ENCODE measurements at places on chromosomes 12 and 14.
A peak's percentile ranks its signal among the peaks of the same experiment; 100 is the strongest.

DNA sequence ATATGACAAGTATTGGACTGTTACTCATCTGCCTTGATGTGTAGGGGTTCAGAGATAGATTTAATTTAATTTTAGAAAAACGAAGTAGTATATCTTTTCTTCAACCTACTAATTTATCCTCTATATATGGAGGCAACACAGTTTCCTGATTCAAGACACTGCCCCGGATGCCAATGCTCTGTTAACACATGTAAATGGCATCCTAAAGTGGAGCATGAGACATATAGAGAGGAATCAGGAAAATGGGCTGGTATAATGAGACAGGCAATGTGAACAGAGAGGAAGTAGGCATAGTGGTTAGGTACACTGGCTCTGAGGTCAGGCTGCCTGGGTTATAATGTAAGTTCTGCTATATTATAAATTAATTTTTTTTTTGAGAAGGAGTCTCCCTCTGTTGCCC lies 85.6 kb downstream of the OTOGL start:
- no peak for DNase-seq

DNA sequence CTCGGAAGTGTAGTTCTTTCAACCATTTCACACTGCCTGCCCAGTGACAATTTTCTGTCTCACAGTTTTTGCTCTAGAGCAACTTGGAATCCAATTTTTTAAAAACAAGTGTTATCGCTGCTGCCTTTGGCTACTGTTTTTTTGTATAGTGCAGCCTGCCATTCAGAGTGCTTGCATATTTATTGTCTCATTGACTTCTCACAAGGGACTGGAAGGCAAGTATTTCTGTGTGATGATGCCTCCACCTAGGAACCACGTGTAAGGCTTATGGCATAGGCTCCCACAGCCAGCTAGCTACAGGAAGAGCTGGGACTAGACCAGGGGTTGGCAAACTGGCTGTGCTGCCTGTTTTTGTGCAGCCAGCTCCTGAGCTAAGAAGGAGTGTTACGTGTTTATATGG lies 903 bp downstream of the PARPBP start:
- DNase-seq: no peak

- DNase-seq: no peak
Measured at GRCh38 chr14:59240356-59240755, 51.9 kb downstream of the DAAM1 start.

DNA sequence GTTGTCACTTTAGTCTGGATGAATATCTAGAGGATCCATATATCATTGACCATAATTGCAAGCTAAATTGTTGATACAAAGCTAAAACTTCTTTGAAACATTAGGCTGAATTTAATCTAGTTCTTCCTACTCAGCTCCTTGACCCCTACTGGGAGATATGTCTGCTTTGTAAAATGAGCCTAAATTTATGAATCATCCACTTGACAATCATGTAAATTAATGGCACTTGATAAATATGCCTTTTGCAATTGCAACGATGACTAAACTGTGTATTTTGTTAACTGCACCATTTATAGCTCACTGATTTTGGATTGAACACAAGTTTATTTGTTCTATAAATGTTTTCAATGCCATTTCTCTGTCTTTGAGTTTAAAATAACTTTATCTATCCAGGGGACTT lies 1616.5 kb upstream of the FLRT2 start:
- no peak for DNase-seq

- no peak for DNase-seq
Measured at GRCh38 chr12:65667932-65668331, 156.4 kb upstream of the HMGA2 start.

GRCh38 chr12:66662729-66663128 lies 16.1 kb downstream of the GRIP1 start:
- no peak for DNase-seq

DNA sequence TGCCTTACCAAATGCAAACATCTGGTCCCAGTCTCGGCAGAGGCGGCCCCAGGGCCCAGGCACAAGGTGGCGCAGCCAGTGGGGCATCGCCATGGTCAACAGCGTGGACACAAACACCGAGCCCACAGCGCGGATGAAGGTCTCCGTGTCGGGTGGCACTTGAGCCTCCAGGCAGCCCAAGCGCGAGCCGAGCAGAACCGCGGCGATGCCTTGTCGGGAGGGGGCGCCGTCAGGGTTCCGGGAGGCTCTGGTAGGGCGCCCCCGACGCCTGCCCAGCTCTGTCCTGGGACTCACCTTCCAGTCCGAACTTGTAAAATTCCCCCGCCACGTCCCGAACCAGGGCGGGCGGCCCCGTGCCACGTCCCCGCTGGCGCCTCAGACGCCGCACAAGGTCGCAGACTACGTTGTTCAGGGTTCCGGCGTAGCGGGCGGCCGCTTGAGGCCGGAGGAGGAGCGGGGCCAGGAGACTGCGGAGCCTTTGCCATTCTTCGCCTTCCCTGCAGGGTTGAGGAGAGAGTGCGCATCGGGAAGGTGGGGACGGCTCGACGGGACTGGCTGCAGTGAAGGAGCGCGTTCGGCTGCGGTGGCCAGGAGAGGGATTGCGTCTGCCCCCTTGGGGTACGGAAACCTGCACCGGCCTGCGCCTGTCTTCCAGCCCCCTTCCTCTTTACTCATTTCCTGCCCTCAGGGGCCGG lies 1.7 kb downstream of the CYP27B1 start:
- DNase-seq: no peak

DNA sequence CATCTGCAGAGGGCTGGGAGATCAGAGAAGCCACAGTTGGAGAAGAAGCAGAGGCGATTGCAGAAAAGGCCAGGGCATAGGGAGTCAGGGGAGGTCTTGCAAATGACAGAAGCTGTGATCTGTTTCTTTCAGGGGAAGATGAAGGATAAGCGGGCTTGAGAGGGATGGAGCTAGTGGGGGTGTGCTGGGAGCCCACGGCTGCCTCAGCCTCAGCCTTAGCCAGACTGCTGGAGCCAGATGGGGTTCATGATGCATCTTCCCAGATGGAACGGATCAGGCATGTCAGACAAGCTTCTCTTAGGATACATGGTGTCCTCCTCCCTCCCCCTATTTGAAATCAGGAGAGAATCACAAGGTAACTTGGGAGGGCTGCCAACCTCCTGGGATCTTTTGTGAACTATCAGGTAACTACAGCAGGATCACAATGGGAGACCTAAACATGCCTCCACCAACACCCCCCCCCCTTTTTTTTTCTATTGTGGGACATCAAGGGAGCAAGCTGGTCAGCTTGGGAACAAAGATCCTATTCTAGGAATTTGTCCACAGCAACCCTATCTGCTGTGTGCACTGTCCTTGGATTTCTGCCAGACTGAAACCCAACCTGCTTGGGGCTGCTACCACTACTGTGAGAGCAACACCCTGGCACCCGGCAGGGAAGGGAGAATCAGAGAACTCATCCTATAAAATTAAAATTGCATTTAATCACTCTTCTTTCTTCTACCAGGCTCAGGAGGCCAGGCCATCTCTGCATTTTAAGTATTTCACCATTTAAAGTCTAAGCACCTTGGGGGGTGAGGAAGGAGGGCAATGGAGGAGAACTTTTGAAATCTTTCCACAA lies 10.7 kb upstream of the ATP2A2 start:
- no peak for DNase-seq

DNA sequence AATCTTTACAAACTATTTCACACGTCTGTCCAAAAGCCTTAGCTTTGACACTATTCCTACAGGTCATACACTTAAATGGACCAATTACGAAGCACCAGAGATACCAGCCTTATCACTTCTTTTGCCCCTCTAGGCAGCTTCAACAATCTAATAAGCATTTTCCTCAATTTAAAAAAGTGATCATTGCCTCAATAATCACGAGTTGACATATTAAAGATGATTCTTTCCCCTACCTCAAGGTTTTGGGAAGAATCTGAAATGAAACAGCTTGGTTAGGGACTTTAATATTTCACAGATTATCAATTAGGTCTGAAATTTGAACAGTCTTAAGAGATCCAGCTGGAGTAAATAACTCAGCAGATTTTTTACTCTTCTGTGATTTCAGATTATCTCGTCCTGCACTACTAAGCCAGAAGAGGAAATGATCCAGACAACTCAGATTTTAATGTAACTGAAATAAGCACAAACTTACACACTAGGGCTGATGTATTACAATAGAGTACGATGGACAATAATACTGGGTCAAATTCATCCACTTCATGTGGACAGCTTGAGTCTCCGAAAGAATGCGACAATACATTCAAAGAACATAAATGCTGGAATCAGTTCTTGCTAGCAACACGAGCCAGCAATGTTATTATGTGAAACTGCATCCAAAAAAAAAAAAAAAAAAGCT lies 15.9 kb downstream of the UBE2N start:
- no peak for DNase-seq

- DNase-seq: peak; percentile 54
Measured at GRCh38 chr12:53098354-53098981, 1.0 kb downstream of the IGFBP6 start.

- no peak for DNase-seq
Measured at GRCh38 chr12:106685381-106685780, 89.1 kb upstream of the RIC8B start.

DNA sequence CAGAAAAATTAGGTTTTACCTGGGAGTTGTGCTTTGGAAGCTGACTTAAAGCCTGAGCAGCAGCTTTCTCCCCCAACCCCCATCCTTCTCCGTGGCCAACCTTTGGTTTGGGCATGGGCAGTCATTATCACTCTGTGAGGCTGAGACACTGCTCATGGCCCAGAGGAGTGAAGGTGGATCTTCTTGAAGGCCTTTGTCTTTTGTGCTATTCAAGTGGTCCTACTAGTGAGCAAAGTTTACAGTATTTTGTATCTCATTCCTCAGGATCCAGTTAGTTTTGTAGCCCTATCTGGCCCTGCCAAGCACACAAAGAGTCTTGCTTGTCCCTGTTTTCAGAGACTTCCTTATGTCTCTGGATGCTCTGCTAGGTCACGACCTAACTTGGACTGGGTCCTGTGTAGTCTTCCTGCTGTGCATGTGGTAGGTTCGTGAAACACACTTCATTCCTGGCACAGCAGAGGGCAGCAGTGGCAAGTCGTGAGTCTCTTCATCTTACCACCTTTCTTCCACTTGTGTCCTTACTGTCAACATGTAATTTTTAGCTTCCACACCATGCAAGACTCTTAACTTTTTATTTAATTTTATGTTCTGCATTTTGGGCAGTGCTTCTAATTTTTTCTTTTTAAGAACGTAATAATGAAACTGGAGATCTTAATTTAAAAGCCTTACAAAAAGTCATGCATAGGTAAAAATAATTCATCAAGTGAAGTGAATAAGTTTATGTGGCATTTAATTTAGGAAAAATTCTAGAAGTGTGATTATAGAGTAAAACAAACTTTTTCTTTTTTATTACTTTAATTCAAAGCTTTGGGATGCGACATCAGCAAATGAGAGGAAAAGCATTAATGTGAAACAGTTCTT lies 53.7 kb downstream of the APAF1 start:
- peak; percentile 34 for DNase-seq

DNA sequence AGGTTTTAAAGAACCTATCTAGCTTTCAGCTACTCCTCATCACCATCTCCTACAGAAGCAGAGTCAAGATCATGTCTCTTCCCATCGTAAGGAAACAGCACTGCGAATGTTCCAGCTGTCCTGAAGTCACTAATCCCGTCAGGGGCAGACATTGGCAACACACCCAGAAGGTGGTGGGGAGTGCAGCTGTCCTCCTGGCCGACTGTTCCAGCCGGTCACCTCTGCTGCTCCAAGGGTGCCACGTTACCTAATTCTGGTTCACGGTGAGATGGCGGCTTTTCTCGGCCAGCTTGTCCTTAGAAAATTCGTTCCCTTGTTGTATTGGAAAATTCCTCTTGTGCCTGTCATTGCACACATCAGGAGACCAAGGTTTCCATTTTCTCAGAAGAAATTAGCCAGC lies 196.2 kb downstream of the ZFP36L1 start:
- DNase-seq: no peak

DNA sequence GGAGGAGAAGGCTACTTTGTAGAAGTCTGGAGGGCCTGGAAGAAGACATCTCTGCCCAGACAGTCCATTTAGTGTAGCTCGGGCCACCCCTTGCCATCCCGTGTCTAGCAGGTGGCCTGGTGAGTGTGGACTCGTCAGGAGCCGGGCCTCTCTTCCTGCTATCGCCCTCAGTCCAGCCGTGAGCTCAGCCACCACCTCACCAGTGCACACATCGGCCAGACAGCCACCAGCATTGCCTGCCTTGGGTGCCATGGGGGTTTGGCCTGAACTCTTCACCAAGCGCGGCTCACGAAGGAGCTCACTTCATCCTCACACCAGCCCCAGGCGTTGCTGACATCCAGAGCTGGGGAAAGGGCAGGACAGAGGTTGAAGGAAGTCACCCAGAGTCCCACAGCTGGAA lies 19.6 kb upstream of the TRAF3 start:
- DNase-seq: no peak

DNA sequence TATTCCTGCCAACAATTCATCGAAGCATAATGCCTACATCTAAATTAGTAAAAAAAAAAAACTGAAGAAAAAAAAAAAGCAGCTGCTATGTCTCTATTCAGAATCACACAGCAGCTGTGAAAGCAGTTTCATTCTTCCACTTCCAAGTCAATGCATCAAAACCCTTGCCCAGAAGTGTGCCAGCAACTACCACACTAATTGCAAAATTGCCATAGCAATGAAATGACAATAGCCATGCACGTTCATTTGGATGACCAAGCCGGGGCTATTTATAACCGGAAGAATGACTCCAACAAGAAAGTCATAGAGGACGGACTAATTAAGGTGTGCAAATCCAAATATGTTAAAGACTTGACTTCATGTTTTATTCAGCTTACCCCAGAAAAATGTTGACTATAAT lies 42.5 kb downstream of the SLC2A13 start:
- no peak for DNase-seq

GRCh38 chr14:54488646-54489317 lies at the start of gene GMFB:
Gene GMFB, minus strand, starts transcription at chr14:54488980. Its CDS starts 53 bp downstream, at chr14:54488927.
- DNase-seq: peak; percentile 90

GRCh38 chr14:56488306-56488705 lies 91.3 kb upstream of the TMEM260 start:
- no peak for DNase-seq

DNA sequence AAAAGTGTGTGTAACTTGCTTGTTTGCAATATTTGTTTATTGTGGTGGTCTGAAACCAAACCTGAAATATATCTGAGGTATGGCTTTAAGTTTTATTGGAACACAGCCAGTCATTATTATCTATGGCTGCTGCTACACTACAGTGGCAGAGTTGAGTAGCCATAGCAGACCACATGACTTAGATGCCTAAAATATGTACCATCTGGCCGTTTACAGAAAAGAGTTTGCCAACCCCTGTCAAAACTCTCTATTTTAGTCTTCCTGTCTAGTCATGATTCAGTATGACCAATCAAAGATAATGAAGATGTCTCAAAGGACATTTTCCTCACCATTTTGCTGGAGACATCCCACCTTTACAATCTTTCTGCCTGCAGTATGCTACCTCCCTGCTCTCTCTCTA lies 242.3 kb downstream of the ANO6 start:
- no peak for DNase-seq

DNA sequence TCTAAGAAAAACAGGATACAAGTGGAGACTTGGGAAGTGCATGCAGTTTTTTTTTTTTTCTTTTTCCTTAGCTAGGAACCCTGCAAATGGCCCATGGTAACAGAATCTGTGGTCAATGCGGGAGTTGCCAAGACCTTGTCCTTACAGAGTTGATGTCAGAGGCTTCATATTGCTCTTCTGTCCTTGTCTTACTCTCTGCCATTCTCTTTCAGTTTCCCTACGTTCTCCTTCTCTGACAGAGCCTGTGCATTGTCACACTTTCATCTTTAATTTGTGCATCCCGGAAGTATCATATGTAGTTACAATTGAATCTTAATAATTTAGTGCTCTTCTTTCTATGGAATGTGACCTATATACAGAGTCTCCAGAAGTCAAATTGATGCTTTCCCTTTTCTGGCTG lies 986.9 kb downstream of the TMEM121 start:
- no peak for DNase-seq

GRCh38 chr14:100138082-100138787 lies 21.2 kb downstream of the DEGS2 start:
- DNase-seq: no peak

GRCh38 chr14:99516156-99516870 lies 35.1 kb downstream of the CCNK start:
- DNase-seq: no peak

Measured in AG09319 (cell line).